ENCODE measurements at places on chromosomes 4 and X.
A peak's percentile ranks its signal among the peaks of the same experiment; 100 is the strongest.

DNA sequence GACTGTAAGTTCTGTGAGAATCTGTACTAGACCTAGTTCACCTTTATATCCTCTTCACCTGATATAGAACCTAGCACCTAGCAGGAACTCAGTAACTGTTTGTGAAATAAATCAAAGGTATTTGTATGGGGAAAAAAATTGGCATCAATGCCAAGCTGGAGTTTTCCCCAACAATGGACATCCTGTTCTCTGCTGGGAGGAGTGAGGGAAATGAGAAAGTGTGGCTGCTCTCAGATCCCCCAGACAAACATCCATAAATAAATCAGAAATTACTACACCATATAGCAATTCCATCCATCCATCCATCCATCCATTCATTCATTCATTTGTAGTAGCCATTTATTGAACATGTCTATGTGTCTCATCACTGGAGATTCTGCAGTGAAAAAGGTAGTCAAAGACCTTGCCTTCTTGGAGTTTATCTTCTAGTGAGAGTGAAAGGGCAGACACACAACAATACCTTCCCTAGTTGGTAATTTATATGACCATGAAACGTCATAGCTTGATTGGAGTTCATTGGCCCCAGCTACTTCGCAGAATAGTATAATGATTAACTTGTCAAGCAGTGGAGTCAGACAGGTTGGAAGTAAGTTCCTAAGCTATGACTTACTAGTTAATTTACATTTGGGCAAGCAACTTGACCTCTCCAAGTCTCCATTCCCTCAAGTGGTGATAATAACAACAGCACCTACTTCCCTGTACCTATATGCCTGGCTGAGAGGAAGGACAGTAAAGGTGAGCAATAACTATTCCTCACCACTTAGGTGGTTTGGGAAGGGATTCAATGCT lies 98.7 kb upstream of the KIT start:
- DNase-seq, result peak; percentile 20

- DNase-seq, result no peak
Measured at GRCh38 chr4:47118192-47118929, 87.0 kb downstream of the GABRB1 start.

DNA sequence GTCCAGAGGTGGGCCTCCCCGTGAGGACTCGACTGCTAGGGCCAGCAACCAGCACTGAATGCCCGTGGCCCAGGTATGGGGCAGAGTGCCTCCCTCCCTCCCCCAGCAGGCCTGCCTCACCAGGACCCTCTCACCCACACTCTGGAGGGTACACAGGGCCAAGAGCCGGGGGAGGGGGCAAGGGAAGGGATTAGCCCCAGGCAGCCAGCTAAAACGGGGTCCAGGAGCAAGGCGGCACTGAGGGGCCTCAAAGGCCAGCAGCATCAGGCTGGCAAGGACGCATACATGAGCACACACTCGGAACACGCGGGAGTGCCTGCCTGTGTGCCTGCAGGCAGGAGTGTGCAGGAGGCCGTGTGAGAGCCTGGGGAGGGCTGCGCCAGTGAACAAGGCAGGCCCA lies 18.3 kb upstream of the DUSP9 start:
- DNase-seq, result peak; percentile 39

GRCh38 chr4:126710935-126711334 lies 921.8 kb upstream of the INTU start:
- no peak for DNase-seq

DNA sequence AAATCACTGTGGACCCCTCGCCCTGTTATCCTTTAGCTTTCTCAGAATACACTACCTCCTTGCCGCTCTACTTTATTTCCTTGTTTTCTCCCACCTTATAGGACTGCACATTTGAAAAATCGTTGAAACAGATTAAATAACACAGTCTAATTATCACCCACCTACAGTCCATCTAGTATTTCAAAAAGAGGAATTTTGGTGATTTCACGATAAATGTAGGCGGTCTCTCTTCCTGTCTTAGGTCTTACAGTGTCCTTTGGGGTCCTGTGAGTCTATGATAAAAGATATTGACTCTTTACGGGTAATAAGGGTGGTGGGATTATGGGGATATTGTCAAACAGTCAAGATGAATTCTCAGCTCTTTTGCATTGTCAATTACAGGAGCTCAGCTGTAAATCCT lies 2.4 kb upstream of the TBL1X start:
- DNase-seq, result no peak

- no peak for DNase-seq
Measured at GRCh38 chr4:41838590-41838989, 90.1 kb upstream of the PHOX2B start.

- no peak for DNase-seq
Measured at GRCh38 chrX:47802589-47802988, 34.1 kb upstream of the ZNF81 start.

DNA sequence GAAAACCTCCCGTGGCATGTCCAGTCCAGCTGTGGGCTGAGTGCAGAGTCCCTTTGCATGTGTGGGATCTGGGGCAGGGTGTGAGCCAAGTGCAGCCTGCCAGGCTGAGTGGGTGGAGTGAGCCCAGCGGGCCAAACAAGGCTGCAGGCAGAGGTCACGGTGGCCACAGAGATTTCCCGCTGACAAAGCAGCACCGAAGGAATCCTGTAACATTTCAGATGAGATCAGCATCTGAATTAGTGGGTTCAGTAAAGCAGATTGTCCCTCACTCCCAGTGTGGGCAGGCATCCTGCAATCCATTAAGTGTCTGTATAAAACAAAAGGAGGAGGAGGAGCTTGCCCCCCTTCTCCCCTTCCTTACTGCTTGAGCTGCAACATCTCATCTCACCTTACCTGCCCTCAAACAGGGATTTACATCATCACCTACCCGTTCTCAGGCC lies 324.4 kb downstream of the FAT4 start:
- peak; percentile 38 for DNase-seq

GRCh38 chr4:6032249-6033244 lies 14.3 kb upstream of the C4orf50 start:
- DNase-seq, result no peak

DNA sequence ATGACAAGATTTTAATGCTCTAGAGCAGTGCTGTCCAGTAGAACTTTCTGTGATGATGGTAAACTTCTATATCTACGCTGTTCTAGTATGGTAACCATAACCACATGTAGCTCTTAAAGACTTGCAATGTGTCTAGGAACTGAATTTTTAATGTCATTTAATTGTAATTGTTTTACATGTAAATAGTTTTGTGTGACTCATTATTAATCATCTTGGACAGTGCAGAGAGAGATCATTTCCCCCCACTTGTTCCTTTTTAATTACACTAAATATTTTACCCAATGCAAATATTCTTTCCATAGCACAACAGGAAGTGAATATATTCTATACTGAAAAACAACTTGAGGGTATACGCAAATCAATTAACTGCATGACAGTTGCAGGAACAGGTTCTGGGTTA lies 5.8 kb downstream of the ATG4A start:
- no peak for DNase-seq

DNA sequence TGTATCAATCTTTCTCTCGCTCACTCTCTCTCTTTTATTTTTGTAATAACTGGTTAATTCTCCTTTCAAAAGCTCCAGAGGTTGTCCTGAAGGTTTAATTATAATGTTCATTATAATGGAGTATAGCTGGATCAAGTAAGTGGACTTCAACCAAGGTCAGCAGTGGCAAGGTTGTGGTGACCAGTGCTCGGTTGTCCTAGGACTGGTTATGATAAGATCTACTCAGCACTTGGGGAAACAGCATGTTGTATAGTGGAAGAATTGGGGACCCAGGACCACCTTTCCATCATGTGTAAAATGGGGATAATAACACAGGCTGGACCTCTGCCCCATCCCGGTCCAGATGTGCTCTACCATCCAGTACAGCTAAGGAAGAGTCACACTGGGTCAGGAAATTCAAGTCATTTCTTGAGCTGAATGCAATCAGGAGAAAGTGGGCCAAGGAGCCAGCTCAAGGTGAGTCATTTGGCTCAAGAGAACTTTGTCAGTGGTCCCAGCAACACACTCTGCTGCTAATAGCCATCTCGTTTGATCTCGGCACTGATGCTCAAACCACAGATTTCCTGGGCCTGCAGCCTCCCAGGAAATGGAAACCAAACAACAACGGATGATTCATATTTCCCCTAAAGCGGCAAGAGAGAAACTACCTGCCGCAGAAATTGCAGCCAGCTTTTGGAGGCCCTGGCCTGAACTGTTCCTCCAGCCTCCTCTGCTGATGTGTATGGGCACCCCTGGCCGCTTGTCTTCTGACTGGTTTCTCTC lies 123.6 kb upstream of the RBPJ start:
- DNase-seq, result no peak

DNA sequence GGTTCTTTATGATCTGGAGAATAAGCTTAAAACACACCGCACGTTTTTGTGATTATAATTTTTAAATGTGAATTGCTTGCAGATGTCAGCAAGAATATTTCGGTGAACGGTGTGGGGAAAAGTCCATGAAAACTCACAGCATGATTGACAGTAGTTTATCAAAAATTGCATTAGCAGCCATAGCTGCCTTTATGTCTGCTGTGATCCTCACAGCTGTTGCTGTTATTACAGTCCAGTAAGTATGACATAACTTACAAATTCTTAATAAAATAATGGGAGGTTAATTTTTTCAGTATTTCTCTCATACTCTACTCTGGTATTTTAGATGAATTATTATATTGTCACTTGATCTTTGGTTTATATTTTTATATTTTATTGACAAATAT lies 5.4 kb downstream of the AREG start:
- DNase-seq, result no peak

DNA sequence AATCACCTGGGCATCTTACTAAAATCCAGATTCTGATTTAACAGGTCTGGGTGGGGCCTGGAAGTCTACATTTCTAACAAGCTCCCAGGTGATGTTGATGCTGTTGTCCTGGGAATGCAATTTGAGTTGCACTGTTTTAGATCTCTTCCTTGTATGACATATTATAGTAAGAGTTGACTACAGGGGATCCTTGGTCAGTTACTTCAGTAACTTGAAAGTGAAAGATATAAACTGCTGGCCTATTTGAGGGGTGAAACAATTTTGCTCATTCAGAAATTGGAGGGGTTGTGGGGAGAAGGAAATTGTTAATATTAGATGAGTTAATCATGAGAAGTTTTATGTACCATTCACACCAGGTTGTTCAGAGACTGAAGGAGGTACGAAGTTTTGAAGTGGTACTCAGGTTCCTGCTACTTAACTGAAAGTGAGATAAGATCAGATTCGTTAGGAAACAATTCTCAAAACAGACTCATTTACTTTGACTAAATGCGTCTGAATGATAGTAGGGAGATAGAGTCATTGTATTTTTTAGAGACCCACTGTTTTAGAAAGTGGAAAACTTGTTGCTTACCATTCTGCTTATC lies 12.5 kb downstream of the SH2D1A start:
- DNase-seq, result no peak

DNA sequence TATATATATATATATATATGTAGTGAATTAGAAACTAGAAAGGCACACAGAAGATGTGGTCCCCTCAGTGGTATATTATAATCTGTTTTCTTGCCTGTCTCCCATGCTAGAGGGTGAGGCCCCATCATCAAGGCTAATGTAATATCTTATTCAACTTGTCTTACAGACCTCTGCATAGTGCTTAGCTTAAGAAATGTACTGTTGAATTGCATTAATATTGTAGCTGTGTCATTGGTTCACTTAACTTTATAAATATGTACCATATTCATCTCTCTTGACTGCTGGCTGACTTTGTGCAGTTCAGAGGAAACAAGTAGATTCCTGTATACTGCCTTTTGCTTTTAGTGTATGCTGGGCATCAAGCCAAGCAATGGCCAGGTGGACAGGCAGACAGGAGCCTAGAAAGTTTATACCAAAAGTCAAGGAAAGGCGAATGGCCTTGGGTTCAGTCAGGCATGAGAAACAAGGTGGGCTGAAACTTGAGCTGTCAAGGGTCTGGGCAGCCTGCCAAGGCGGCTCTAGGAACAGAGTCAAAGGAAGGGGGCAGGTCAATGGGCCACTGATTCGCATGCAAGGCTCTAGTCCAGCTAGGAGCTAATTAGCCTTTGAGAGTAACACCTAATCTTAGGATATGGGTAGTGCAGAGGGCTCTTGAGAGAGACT lies 78.8 kb upstream of the LEF1 start:
- peak; percentile 75 for DNase-seq

DNA sequence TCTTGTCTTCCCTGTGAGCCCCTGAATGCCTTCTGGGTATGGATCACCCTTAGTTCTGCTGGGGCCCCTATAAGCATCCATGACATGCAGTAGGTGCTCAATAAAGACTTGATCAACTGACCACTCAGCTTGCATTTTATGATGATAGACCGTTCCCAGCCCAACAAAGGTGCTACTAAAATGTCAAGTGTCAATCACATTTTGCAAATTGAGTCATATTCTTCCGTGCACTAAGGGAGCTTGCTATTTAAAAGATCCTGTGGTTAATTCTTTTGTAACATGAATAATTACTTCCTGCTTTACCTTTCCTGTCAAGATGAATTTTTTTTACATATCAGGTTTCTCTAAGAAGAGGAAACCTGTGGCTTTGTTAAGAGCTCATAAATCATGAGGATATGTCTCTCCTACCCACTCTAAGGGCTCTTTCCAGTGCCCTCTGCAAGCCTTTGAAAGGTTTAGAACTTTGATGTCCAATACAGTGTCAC lies 47.6 kb downstream of the SH3KBP1 start:
- DNase-seq, result no peak

DNA sequence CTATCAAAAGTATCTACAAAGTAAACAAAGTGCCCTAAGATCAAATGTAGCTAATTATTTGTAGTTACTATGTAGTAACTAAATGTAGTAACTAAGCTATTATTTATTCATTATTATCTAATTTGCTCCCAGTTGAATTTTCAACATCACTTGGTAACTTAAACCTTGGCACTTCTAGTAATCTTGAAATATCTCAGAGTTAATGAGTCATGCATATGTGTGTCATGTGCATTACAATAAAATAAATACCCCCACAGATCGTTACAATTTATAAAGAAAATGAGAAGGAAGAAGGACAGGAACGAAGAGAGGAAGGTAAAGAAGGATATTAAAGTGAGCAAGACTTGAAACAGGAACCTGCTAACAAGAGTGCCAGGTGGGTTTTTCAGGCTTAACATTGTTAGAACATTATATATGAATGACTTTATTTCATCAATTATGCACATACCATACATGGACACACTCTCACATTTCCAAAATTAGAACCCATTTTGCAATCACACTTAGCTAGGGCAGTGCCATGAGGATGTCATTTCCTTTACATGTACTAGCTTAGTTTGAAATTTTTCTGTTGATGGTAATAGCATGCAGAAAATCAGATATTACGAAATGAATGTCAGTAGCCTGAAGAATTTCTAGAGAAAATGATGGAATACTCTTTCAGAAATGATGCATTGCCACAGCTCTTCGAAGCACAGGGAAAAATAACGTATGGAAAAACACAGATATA lies 1670.4 kb upstream of the AGA start:
- DNase-seq, result no peak

GRCh38 chr4:905485-906338 lies 26.4 kb downstream of the GAK start:
- DNase-seq, result peak; percentile 57

GRCh38 chr4:27005501-27005900 lies 144.9 kb downstream of the STIM2 start:
- DNase-seq, result no peak

GRCh38 chr4:139465922-139466321 lies 12.0 kb downstream of the RAB33B start:
- no peak for DNase-seq

Measured in kidney (tissue), 22 donors.